Right renal cortex interstitium (tissue), 3 donors: ENCODE measurements at places on chromosomes 1 and 21.

- DNase-seq = no peak
These were observed 114.2 kb upstream of the IPO9 start for GRCh38 chr1:201714542-201715329.

- no peak for DNase-seq
These were observed 3.6 kb downstream of the UROD start for GRCh38 chr1:45015683-45016082.

GRCh38 chr1:205373798-205374175 lies 17.1 kb upstream of the KLHDC8A start:
- no peak for DNase-seq

- DNase-seq = no peak
These were observed 4.0 kb downstream of the ERG start for GRCh38 chr21:38494251-38494642.

GRCh38 chr1:168291222-168291837 lies 10.7 kb downstream of the TBX19 start:
- DNase-seq = no peak
